Stimulated activated CD4-positive, alpha-beta T cell treated with anti-CD3 and anti-CD28 coated beads, Interleukin-1b, Interleukin-23, amount 100 ng/mL, for 1 hour (primary cell): ENCODE measurements at places on chromosomes 5 and 9.

DNA sequence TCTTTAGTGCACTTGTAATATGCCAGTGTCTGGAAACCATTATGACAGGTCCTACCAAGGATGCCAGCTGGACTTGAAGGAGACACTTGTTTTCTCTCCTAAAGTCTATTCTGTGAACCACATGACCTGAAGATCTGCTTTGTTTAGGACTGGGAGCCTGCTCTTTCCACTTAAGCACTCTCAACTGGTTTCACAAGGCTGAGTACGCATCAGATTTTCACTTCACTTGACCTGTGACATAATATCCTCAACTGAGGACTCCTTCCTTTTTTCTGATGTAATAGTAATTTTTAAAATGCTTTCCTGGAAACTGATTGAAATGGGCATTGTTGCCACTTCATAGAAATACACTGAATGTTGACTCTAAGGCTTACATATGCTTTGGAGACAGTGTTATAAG, 52.2 kb downstream of the PDE8B start:
- no peak for DNase-seq

DNA sequence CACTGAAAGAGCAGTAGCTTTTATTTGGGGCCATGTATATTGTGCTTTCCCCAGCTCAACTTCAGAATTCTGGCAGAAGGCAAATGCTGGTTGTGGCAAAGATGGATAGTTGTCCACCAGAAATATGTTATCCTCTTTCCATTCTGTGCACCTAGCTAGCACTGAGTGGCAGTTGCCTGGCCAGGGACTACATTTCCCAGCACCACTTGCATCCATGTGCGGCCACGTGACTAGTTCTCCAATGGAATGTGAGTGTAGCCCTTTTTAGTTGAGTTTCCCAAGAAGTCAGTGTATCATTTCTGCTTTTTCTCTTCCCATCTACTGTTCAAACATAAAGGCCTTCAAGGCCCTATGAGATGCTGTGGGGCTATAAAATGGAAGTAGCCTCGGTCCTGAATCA, 354.0 kb upstream of the CLINT1 start:
- DNase-seq, result no peak

DNA sequence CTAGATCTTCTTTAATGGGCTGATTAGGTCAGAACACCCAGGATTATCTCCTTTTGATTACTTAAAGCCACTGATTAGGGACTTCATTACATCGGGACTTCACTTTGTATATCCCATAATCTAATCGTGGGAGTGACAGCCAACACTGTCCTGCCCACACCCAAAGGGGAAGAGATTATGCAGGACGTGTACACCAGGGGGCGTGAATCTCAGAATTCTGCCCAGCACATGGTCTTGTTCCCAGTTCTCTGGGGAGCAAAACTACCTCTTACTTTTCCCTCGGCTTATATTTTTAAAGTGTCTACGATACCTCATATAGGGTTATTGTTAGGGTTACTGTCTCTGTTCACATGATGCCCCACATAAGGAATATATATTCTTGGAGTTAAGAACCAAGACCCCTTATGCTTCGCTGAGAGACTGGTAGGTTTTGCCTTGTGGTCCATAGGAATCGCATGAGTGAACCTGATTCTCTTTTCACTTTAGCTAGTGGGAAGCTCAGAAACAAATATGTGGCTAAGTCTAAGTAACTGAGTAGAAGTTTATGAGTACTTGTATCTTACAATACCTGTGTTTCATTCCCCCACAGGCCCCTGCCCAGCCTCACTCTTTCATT, 192.7 kb downstream of the GNA14 start:
- DNase-seq, result no peak

GRCh38 chr9:14222149-14222835, 91.6 kb downstream of the NFIB start:
- DNase-seq, result no peak

DNA sequence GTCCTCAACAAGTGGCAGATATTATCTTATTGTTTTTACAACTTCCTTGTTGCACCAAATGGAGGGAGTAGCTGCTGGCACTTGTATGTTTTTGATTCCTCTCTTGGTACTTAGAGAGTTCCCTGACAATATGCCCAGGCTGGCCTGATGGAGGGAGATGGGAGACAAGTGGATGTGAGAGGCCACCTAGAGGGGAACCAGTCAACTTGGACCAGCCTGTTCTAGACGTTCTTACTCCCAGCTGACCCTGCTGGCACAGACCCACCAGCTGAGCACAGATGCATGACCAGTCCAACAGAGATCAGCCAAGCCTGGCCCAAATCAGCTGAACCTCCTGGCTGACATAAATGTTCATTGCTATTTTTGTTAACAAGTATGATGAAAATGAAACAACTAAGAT, 60.9 kb upstream of the GDNF start:
- DNase-seq, result no peak
